Forelimb muscle (tissue), 1 donor: ENCODE measurements at places on chromosomes 3 and 15. TPM values are rescaled to one million over a fixed set of nuclear protein-coding genes. Genes with fewer than 3 reads are reported as not detected.

Gene TMEM41A
- polyA plus RNA-seq = 16.8 TPM

Gene IL20RB
- 1.3 TPM for polyA plus RNA-seq

Gene COPB2
- 90.8 TPM for polyA plus RNA-seq

Gene FSIP1
- 0.47 TPM for polyA plus RNA-seq

Gene GOLGA8J
- 0.59 TPM for polyA plus RNA-seq

- DNase-seq = no peak
These were observed 165.4 kb upstream of the TOPAZ1 start for GRCh38 chr3:44076221-44076829.

- DNase-seq = no peak
These were observed 23.4 kb upstream of the SEC13 start for GRCh38 chr3:10344147-10344943.

DNA sequence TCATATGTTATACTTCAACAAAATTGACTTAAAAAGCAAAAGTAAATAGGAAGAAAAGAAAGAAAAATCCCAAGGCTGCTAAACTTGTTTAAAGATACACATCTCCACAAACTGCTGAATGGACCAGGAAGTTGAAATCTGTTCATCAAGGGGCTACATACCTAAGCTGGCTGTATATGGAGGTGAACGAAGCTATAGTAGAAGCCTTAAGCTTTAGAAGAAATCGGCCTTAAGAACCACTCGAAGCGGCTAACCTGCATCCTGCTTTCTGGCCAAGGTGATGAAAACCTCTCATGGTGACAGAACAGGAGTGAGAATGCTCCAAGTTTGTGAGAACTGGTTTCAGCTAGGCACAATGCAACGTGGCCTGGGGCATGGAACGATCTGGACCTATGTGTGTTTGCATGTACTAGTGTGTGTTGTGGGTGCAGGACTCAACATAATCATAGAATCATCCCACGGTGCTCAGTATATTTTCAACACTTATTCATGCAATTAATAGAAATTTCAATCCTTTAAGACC lies 31.3 kb upstream of the SPTBN5 start:
- DNase-seq = no peak

DNA sequence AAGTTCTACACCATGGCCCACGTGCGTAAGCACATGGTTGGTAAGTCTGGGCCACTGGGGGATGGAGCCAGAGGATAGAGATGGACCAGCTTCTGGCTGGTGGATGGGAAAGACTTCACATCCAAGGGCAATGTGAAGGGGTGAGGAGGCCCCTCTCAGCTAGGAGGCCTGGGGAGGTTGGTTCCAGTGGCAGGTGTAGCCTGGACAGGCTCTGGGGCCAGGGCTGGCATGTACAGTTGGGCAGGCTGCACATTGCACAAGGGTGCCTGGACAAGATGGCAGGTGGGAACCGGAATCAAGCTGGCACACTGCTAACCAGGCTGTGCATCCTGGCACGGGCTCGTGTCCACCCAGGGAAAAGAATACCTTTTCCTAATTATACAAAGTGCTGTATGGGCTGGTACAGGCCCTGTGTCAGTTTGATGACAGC lies 8.1 kb downstream of the ZBTB47 start:
- no peak for DNase-seq

DNA sequence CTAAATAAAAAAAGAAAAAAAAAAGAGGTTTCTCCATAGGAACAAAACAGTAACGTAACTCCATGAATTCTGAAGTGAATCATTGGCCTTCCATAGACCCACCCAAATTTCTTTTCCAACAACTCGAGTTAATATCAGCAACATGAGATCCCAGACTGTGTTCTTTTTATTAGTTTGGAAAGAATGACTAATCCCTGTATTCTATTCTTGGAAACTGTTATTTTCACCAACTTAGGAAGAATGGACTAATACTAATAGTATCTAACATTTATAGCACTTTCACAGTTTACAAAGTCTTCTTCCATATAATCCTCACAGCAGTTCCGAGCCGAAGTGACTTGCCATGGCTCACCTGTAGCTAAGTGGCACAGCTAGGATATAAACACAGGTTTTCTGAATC lies 72.7 kb upstream of the SLC4A7 start:
- no peak for DNase-seq

DNA sequence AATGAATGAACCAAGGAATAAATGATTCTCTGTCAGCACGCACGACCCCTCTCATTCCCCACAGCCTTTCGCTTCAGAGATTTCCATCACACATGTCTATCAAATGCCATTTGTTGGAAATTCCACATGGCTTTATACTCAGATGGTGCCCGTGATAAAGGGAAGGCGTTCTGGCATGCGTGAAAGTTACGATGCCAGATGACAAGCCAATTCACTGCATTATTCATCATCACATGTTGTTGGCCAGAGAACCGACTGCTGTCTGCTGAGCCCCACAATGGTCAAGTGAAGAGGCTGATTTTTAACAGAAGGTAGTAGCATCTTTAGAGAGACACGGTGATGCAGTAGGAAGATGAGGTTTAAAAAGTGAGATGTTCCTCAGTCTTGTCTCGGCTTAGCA lies 74.1 kb upstream of the FRMD4B start:
- no peak for DNase-seq

GRCh38 chr3:55476515-55476914 lies 10.6 kb downstream of the WNT5A start:
- no peak for DNase-seq

DNA sequence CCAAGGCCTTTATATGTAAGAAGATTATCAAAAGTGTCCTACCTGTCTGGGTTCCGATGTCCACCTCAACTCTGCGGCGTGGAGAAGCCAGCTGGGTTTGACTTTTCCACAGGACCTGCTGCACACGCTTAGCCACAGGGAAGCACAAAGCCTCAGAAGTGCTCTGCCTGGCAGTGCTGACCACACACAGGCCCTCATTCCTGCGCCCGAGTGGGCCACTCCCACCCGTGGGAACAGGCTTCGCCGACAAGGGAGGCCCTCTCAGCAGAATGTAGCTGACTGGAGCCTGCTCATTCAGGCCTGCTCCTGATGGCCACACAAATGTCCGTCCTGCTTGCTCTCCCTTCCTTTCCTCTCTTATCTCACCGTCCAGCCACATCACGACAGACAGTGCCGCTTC lies 221.4 kb upstream of the LRRN1 start:
- no peak for DNase-seq

DNA sequence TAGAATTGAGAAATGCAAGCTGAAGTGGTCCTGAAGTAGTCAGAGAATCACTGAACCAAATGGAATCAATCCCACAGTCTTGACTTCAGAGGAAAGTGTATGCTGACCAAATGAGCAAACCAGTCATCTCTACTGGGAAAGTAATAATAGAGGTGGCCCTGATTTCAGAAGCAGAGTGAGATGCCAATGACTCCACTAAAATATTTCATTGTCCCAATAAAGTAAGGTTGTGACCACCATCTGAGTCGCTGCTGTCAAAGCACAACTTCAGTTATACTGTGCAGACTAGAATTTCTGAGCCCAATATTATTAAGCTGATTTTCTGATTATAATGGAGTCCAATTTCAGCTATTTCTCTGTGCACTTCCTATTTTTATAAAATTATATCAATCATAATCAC lies 334.4 kb upstream of the THBS1 start:
- no peak for DNase-seq

DNA sequence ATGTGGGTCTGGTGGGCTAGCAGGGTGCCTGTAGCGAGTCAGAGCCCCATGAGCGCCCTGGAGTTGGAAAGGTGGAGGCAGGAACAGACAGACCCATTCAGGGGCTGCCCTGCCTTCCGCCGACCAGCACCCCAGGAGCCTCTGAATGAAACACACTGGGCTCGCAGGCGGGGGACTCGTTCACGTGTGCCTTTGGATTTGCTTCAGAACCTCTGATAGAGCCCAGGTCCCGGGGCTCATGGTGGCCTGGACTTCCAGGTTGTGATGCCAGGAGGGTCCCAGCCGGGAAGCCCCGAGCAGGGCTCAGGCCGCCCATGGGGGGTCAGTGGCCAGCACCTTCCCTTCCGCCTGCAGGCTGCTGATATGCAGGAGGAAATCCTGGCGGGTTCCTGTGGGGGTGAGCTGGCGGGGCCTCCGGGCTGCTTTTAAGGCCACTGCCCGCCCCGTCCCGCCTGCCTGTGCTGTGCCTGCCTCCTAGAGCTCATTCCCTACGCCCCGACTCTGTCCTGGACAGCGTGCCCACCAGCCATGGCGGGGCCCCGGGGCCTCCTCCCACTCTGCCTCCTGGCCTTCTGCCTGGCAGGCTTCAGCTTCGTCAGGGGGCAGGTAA lies at the start of gene STAB1:
Gene STAB1 (plus strand): TSS at position 453 of the 610 bp plus-strand sequence. CDS start 76 bp downstream, at position 529.
- no peak for DNase-seq

GRCh38 chr15:43251871-43252250 lies 14.9 kb downstream of the TGM5 start:
- DNase-seq = no peak

GRCh38 chr3:69420781-69421520 lies 35.1 kb upstream of the FRMD4B start:
- no peak for DNase-seq

DNA sequence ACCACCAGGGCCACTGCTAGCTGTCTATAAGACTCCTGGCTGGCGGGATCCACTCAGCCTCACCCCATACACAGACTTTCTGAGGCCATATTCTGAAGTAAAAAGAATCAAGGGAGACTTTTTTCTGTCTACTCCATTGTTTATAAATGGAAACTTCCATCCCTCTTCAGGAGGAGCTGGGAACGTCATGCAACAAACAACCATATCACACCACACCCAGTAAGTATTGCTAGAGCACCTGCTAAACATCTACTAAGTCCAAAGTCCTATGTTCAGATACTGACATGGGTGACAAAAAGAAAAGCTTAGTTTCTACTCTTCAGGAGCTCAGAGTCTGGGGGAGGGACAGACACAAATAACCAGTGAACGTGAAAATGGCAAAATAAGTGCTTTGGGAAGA lies 324.8 kb upstream of the ONECUT1 start:
- DNase-seq = no peak

- DNase-seq = no peak
These were observed 300.6 kb upstream of the KCNH8 start for GRCh38 chr3:18847583-18848197.

GRCh38 chr15:45091161-45091560 lies 22.8 kb downstream of the DUOX2 start:
- DNase-seq = no peak

- DNase-seq = no peak
These were observed 2.6 kb downstream of the ATP8B4 start for GRCh38 chr15:50116477-50116876.

DNA sequence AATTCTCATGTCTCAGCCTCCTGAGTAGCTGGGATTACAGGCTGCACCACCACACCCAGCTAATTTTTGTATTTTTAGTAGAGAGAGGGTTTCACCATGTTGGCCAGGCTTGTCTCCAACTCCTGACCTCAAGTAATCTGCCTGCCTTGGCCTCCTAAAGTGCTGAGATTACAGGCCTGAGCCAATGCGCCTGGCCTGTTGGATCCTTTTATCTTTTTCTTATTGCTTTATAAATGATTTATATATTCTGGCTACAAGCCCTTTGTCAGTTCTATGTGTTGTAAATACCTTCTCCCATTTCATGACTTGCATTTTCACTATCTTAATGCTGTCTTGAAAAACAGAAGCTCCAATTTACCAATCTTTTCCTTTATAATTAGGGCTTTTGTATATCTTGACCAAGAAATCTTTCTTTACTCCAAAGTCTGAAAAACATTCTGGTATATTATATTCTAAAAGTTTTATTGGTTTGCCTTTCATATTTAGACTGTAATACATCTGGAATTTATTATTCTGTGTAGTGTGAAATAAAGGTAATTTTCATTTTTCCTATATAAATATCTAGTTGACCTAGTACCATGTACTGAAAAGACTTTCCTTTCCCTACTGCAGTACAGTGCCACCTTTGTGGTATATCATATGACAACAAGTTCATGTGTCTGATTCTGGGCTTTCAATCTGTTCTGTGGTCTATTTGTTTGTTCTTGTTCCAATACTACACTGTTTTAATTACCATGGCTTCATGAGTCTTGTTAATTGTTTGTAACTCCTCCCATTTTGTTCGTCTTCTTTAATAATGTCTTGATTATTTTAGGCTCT lies 52.9 kb upstream of the RNU6-1 start:
- no peak for DNase-seq
